ENCODE measurements at places on chromosomes 4 and X.

- DNase-seq, result no peak
These were observed 290.2 kb downstream of the USP46 start for GRCh38 chr4:52368895-52369294.

GRCh38 chr4:123876143-123876542 is 479.5 kb downstream of the SPRY1 start:
- DNase-seq, result no peak

DNA sequence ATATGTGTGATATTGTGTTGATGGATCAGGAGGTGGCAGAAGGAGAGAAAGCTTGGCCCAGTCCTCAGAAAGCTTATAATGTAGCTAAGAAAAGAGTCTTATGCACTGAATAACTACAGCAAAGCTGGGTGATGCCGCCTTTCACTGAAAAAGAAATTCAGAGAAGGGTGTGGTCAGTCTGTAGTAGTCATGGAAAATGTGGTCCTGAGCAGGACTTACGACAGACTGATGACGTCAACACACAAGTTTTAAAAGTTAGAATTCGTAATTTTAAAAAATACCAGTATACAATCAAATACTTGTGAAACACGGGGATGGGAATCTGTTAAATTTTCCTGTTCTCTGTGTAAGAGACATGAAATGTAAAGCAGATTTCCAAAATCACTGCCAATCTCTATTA is 87.0 kb upstream of the RAPGEF2 start:
- no peak for DNase-seq

DNA sequence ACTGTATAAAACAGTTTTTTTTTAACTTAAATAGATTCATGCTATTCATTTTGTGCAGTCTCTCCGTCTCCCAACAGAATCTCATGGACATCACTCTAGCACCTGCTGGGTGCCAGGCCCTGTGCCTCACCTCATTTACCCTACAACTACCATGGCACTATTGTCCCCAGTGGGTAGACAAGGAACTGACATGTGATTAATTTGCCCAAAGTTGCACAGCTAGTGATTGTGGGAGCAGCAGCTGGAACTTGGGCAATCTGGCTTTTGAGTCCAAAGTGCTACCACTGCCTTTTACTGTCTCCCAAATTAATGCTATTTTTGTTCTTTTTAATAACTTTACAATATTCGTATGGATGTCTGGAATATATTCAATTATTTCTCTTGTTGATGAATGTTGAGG is 11.2 kb upstream of the PGRMC2 start:
- no peak for DNase-seq

DNA sequence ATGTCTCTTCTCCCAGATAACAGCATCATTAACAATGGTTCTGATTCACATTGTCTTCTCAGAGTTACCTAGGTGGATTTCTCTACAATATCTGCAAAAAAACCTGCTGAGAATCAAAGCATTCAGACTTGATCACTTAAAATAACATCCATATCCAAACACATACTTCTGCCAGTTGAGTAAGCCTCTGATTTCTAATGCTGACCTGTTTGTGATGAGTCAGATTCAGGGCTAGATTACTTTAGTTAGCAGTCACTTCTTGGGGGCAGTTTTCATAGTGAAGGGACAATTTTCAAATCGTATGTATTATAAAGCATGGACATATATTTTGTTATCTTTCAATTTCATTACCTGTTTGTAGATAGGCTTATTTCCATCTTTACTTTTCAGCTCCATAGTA is 35.5 kb downstream of the CCNI start:
- no peak for DNase-seq

DNA sequence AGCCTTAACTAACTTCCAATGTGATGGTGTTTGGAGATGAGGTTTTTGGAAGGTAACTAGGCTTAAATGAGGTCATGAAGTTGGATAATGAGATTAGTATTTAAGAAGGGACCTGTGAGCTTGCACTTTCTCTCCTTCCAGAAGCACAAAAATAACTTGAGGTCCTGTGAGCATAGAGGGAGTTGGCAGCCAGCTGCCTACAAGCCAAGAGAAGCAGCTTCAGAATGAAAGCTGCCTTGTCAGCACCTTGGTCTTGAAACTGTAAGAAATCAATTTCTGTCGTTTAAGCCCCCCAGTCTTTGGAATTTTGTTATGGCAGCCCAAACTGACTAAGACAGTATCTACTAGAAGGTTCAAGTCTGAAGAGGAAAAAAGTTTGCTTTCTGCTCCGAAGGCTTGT is 280.2 kb upstream of the GALNTL6 start:
- no peak for DNase-seq

DNA sequence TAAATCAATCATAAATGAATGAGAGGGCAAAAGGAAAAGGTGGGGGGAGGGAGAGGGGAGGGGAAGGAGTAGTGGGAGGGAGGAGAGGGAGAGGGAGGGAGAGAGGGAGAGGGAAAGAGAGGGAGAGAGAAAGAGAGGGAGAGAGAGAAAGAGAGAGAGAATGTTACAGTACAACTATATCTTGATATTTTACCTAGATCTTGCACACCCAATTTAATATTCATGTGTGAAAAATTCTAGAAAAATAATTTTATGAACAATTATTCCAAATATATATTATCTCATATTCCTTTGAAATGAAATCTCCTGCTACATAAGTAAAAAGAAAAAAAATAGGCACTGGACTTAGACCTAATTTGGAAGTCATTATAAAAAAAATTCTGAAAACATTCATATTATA is 120.0 kb downstream of the SCLT1 start:
- no peak for DNase-seq

DNA sequence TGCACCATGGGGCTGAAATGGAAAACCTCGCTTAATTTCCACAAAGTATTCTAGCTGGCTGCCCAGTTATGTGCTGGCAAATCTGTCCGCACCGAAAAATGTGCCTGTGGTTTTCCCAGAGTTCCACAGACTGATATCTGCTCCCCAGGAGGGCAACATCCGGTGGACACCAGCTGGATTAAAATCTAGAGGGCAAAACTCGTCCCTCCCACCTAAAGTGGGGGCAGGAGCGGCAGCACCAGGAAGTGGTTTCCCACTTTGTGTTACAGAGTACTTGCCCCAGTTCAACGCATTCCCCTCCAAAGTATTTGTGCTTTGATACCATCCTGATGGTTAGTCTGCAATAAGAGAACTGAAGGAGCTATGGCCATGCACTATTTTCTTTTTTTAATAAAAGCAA is 187.6 kb downstream of the TSPAN5 start:
- DNase-seq, result no peak

DNA sequence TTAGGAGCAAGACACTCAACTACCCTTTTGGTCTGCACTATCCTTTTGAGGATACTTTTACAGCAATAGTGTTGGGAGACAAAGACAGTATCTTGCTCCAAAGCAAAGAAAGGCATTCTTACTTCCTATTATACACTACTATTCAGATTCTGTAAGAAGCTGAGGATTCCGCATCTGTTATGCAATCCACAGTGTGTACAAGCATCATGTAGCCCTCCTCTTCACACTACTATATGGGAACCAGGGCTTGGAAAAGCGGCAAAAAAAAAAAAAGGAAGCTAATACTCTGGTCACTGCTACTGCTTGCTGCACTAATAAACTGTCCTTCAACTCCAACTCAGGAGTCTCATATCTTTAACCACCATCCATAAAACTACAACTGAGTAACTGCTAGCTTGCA is 59.1 kb downstream of the FBXW7 start:
- no peak for DNase-seq

GRCh38 chrX:10102046-10102704 is 54.6 kb upstream of the CLCN4 start:
- DNase-seq, result no peak

GRCh38 chr4:176137631-176138030 is 57.8 kb downstream of the SPATA4 start:
- no peak for DNase-seq

Data from cortex of kidney (tissue), 1 donor.